ENCODE measurements at places on chromosomes 7 and 10. TPM values are rescaled to one million over a fixed set of nuclear protein-coding genes. Genes with fewer than 3 reads are reported as not detected.

The ARL5B gene
- 5.6 TPM for total RNA-seq

The IFIT5 gene
- 7.4 TPM for total RNA-seq

DNA sequence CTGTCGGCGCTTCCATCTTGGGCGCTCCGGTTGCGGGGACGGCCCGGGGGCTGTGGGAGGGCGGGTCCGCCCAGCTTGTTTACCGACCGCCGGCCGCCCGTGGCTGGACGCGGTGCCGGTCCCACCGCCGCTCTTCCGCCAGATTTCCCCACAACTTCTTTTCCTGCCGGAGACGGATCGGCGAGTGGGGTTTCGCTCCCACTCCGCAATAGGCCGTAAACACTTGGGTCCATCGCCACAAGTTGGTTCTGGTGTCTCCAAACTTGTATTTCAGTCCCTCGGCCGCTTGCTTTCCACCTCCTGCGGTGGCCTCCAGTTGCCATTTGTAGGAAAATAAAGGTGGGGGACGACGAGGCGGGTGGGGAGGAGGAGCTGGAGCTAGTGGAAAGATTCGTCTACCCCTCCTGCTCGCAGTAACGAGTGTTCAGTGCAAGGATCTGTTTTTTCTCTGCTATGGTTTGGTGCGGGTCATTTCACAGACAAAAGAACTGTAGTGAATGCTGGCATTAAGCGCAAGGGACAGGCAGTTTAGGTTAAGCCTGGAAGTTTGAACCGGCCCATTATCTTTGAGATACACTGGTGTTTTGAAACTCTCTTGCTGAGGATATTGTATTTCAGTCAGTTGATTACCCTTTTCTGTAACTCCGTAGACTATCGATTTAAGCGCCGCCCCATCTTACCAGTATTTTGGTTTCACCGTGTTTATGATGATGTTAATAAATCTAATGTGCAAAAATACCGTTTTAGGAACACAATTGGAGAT lies 24.3 kb upstream of the ZRANB1 start:
- H3K27me3 ChIP-seq = no peaks in the 10 kb centered on the region
- H3K4me1 ChIP-seq = peaks cover 52% of the 10 kb centered on the region
- DNase-seq = peak; percentile 36
- peaks cover 1% of the 10 kb centered on the region for H3K36me3 ChIP-seq

DNA sequence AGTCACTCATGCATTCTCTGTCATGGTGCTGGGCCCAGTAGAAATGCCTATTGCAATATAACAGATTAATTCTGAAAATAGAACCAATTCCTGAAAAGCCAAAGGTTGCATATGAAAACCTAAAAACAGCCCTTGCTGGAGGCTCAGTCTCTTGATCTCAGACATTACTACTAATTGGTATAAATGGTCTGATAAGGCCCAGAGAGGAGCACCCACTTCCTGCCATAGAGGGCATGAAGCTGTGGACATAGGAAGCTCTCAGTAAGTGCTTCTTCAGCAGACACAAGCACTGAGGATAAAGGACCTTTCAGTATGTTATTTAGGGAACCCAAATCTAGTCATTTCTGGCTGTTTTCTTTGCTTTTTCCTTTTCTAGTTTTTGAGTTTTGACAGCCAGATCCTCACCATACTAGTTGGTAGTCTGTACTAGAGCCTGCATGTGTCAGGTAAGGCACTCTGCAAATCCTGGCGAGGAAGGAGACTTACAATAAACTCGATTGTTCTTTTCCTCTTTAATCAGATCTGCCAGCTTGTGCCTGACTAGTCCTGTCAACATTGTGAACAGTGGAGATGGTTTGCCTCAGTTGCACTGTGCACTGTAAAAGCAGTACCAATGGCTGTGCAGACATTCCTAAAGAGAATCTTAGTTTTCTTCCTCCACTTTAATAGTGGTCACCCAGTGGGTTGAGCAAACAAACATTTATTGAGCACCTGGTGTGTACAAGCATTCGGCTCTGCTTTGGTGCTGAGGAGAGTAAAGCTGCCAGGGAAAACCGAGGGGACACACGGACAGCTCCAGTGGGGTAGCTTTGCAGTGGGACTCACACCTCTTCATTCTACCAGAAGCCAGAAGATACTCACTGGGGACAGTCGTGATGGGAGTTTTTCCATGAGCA lies 140.9 kb downstream of the CHN2 start:
- H3K27ac ChIP-seq = no peak overlapping the region
- no peaks in the 10 kb centered on the region for H3K27me3 ChIP-seq
- H3K4me3 ChIP-seq = no peak overlapping the region
- no peak for DNase-seq
- H3K4me1 ChIP-seq = peaks cover 21% of the 10 kb centered on the region

The CISD1 gene
- 173 TPM for total RNA-seq

- no peak overlapping the region for H3K4me3 ChIP-seq
- no peak overlapping the region for H3K27ac ChIP-seq
- DNase-seq = no peak
- no peaks in the 10 kb centered on the region for H3K27me3 ChIP-seq
- H3K4me1 ChIP-seq = no peaks in the 10 kb centered on the region
These were observed 237.8 kb downstream of the SEMA3E start for GRCh38 chr7:83410989-83411591.

DNA sequence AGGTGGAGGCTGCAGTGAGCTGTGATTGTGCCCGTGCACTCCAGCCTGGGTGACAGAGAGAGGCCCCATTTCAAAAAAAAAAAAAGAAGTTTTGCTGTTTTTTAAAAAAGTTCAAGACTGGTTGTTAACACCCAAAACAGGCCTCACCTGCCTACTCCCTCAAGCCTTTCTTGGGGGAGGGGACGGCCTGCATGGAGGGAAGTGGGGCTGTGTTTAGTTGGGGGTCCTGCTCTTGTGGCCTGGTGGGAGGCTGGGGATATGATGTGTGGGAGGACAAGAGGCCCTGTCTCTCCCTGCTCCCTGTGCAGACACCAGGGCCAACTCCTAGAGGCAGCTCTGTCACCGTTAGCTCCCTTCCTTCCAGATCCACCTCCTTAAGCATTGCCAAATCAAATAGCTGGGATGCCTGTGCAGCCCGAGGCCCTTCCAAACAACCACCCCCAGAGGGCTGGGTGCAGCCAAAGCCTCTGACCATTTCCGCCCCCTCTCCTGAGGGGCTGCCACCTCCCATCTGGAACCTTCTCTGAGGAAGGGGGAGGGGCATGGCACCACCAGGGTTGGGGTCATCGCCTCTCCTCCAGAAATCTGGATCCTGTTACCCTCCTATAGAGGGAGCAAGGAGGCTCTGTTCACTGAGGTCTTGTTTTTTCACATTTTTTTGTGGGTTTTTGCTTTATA lies 32.9 kb upstream of the ANKRD2 start:
- H3K4me1 ChIP-seq = peaks cover 62% of the 10 kb centered on the region
- no peak for DNase-seq
- H3K27ac ChIP-seq = peak overlapping the region; percentile 92
- no peak overlapping the region for H3K4me3 ChIP-seq

GRCh38 chr7:44087911-44088838 lies 5.8 kb upstream of the POLM start:
- peak overlapping the region; percentile 84 for H3K27ac ChIP-seq
- peak; percentile 73 for DNase-seq
- no peaks in the 10 kb centered on the region for H3K27me3 ChIP-seq
- no peak overlapping the region for H3K4me3 ChIP-seq
- H3K4me1 ChIP-seq = peaks cover 18% of the 10 kb centered on the region

DNA sequence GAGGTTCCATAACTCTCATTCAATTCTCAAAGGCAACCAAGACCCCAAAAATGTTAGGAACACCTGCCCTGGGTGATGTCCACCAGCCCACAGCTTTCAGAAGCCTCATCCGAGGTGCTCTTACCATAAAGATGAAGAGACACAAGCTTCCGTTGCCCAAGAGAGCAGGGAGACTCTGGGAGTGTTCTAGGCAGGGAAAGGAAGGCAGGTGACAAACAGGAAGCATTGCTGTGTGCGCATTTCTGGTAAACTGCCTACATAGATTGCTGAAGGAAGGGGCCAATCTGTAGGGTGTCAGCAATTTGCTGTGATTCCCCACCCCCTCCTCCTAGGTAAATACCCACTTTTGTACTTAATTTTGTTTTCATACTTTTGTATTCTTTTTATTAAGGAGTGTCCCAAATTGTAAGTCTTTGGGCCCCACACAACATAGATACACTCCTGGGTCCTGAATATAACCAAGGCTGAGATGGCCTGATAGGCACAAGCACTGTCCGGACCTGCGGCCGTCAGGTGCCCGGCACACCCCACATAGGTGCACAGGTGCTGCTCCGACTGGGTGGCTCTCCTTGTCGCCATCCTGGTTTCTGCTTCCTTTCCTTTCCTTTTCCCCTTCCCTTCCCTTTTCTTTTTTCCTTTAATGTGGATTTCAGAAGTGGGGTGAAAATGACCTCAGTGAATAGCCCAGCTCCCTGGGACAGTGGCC lies 51.4 kb upstream of the SMNDC1 start:
- peak overlapping the region; percentile 22 for H3K4me3 ChIP-seq
- peak overlapping the region; percentile 9 for H3K27ac ChIP-seq
- peaks cover 40% of the 10 kb centered on the region for H3K4me1 ChIP-seq
- no peaks in the 10 kb centered on the region for H3K27me3 ChIP-seq
- no peak for DNase-seq

Measured in left ventricle myocardium inferior (tissue), 1 donor.